ENCODE measurements at places on chromosomes 7 and 10.

GRCh38 chr7:101595766-101596537 is 33.1 kb downstream of the MYL10 start:
- no peak for DNase-seq

DNA sequence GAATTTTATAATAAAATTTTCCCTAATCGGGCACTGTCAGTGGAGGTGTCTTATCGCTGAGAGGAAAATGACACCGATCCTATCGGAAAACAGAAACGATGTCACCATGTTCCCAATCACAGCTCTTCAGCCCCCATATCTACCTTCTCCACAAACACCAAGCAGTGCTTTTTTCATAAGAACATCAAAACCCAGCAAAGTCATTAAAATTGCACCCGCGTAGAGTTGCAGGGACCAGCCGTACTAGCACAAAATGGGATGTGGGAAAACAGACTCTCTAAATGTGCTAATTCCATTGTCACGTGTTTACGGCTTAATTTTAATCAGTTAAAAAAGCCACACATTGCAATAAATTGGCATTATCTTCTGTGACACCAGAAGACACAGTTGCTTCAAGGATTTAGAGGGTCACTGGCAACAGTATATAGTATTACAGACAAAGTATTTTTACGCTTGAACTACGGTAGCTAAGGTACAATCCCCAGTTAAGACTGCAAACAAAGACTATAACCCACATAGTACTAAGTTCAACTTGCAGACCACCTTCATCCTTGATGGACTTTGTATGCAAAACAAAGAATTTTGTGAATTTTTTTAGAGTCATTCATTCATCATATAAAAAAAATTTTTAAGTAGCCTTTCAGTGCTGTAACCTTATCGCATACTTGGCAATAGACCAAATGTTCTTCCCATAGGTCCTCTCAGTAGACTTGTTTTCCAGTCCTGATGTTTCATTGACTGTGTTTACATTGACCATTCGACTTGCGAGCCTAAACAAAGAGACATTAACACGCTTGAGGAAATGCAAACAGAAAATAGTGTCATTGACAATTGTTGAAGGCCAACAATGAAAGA is 116.0 kb downstream of the VTI1A start:
- no peak for DNase-seq

DNA sequence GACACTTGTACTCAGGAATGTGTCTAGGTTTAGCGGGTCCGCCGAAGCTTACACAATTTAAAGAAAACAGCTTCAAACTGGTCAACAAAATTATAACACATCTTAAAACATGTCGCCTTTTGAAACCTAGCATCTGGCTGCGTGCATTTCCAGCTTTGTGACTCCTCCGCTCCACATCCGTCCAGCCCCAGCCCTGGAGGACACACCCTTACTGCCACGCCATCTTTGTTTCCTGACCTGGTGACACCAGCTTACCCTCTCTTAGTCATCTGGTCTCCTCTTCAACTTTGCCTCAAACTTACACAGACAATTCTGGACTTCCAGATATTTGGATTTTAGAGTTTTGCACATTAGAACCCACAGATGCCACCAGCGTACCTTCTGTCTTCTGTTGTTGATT is 198.7 kb upstream of the VSTM2A start:
- DNase-seq: no peak

GRCh38 chr7:1091644-1092027 is 3.7 kb downstream of the GPER1 start:
- DNase-seq: no peak

- DNase-seq: no peak
Measured at GRCh38 chr7:76340617-76341131, 18.1 kb downstream of the YWHAG start.

DNA sequence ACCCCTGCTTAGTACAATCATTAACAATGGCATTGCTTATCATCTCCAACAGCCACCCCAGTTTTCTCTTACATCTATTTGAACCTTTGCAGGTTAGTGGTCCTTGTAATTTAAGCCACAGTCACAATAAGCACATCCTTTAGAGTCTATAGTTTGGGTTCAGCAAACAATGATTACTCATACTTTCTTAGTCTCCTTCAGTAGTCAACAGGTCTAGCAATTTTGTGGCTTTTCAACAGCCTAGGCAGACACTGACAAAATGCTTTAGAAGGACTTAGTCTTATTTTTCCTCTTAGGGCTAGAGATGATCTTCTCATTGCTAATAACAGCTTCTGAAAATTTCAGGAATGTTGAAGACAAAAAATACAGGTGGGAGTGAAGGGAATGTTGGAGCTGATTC is 32.3 kb upstream of the FAM204A start:
- no peak for DNase-seq

DNA sequence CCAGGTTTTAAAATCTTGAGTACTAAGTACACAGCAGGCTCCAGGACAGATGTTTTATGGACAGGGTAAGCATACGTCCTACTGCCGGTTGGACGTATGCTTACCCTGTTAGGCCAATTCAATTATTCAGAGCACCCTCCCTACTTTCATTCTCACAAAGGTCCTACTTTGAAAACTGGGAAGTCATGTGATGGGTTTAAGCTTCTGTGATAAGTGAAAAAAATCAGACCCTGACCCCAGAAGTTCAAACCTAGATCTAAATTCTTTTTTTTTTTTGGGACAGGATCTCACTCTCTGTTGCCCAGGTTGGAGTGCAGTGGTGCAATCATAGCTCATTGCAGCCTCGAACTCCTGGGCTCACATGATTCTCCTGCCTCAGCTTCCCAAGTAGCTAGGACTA is 55.2 kb downstream of the HIPK2 start:
- no peak for DNase-seq

DNA sequence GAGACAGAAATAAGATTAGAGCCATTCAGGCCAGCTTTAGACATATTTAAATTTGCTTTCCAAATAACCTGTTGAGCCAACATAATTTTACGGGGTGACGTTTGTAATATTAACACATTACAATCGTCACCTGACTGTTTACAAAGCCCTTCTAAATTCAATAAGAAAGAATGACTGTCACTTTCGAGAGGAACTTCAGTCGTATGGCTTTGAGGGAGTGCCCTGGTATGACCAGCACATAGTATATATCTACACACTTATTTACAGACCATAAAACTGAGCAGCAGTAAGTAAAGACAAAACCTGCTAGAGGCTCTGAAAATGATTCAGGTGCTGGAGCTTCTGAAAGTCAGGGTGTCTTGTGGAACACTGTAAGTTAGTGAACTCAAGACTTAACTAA is 62.4 kb downstream of the BLNK start:
- DNase-seq: no peak

DNA sequence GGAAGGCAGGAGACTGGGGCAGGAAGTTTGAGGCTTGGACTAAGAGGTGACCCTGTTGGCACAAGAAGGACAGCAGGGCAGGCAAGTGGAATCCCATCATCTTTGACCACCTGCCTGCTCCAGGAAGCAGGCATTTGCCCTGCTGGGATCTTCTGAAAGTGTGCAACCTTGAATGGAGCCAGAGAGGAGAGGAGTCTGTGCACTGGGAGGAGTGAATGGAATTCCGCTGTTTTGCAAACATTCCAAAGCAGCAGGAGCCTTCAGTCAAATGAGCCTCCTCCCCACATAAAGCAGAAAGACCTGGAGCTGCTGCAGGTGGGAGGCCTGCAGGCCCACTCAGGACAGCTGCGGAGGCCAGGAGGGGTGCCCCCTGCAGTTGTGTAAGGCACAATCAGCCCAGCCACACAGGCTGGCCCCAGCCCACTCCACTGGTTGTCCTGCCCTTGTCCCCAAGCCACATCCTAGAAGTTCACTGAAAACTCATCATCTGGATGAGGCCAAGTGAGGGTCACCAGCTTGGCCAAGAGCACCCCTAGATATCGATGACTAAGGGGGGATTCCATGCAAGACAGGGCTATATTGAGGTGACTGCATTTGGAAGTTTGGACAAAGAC is 249.5 kb downstream of the RPS24 start:
- DNase-seq: no peak

- no peak for DNase-seq
Measured at GRCh38 chr7:27723085-27723484, 16.9 kb upstream of the TAX1BP1 start.

DNA sequence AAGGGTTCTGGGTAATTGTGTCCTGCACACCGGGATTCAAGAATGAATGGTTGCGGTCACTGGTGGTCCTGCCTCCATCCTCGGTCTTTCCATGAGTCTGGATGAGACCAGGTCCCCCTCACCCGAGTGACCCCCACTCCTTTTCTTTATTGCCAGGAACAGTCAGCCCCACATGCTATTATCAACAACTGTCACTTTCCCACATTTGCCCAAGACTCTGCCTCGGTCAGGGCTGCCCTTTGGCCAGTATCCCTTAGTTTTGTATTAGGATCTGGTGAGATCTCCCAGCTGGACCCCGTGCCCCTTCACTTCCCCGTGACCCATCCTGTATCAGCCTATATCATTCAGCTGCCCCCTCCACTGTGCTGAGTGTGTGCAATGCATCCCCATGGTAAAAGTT is 288.3 kb downstream of the ADARB2 start:
- no peak for DNase-seq

DNA sequence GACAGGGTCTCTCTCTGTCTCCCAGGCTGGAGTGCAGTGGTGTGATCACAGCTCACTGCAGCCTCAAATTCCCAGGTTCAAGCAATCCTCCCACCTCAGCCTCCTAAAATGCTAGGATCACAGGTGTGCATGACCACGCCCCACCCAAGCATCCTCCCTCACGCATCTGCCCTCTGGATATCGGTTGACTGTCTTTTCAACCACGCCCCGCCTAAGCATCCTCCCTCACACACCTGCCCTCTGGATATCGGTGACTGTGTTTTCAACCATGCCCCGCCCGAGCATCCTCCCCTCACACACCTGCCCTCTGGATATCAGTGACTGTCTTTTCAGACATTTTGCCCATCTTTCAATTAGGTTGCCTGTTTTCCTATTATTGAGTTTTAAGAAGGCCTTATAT is 140.5 kb downstream of the MAD1L1 start:
- DNase-seq: no peak

- no peak for DNase-seq
Measured at GRCh38 chr10:117543225-117544003, 868 bp downstream of the EMX2 start.

- no peak for DNase-seq
Measured at GRCh38 chr7:108286290-108286904, 156.2 kb upstream of the LAMB4 start.

- DNase-seq: peak; percentile 27
Measured at GRCh38 chr10:97759158-97759887, 12.5 kb downstream of the SFRP5 start.

DNA sequence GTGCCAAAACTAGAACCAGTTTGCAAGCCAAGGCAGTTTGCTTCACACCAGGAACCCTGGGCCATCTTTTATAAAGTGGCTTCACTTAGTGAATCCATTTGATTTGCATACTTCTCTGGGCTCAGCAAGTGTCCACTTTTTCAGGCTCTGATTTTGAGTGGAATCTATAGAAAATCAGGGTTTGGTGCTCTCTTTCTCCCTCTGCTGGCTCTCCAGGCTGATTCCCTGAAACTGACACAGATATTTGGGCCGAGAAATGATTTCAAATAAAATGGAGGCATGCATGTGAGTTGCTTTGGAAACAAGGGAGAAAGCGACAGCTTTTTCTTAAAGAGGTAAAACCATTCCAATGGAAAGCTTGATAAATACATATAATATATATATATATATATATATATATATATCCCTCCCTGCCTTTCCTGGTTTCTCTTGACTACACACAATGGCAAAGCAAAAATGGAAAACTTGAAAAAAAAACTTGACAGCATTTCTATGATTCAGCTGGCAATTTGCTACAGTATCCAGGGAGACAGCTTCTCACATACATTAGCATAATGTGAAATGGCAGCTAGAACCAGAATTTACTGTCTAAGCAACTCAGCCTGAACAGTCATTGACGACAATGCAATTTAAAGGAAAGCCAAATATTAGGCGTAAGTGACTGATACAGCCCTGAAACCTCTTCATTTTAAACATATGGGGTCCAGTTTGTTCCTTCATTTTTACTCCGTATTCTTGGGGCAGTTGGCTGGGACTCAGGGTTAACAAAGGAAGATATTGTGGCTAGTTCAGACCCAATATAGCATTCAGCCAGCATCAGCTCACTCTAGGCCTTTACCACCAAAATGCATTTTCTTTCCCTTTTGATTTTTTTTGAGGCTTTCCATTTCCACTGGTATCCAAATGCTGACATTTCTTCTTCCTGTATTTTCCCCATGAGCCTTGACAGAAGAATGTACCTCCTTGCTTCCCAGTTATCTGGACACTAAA is 188.5 kb downstream of the TMEM178B start:
- DNase-seq: no peak

GRCh38 chr7:50591480-50592438 is 26.6 kb upstream of the DDC start:
- DNase-seq: no peak

GRCh38 chr10:25699631-25700030 is 234.4 kb upstream of the MYO3A start:
- DNase-seq: no peak

DNA sequence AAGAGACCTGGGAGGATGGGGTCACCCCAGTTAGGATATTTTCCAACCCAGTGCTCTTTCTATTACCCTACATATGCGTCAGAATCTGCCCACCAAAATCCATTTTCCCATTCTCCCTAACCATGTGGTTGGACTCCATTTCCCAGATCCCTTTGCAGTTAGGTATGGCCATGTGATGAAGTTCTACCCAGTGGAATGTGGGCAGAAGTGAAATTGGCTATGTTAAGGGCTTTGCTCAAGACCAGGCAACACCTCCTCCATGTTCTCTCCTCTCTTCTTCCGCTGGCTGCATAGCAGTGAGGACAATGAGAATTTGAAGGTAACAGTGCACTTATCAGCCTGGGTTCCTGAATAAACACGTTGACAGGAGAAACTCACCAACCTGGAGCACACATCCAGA is 111.3 kb downstream of the CABCOCO1 start:
- DNase-seq: no peak

DNA sequence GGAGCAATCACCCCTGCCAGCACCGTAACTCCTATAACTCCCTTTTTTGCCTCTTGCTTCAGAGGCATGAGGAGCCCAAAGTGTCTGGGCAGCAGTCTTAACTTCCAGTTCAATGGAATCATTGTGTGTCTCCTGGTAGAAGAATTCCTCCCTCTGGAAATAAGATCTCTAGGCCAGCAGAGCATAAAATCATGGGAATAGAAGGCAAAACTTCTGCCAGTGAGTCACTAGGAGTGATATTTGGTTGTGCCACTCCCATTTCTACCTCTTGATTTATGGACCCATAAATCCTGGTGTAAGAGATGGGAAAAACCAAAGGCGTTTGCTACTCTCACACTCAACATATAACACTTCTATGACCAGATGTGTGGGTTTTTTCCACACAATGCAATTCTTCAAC is 104.9 kb upstream of the FAM180A start:
- DNase-seq: no peak

DNA sequence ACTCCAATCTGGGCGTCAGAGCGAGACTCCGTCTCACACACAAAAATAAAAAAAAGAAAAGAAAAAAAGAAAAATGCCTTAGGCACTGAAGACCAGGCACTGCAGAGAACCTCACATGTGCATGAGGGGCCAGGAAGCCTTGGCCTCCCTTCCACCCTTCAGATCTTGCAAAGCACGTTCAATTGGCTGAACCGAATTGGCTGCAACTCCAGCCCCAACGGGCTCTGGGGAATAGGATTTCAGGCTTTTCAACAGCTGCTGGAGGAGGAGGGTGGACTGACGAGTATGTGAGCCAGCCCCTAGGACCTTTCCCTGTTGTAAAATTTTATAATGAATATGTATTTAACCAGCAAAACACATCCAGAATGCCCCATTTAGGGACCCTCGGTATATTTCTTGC is 16.7 kb downstream of the TMEM120A start:
- no peak for DNase-seq

All from T-helper 2 cell treated with Interferon-gamma antibody and Interleukin-4, amounts not matched to agents 5 μg/mL and 100 μg/mL, for 36 hours (primary cell).